ENCODE measurements at places on chromosomes 5 and 9.

GRCh38 chr5:124089578-124089977 lies 577.6 kb downstream of the CSNK1G3 start:
- no peak overlapping the region for H3K4me3 ChIP-seq
- no peak for DNase-seq
- H3K36me3 ChIP-seq, result no peaks in the 10 kb centered on the region
- H3K27ac ChIP-seq, result no peak overlapping the region
- no peaks in the 10 kb centered on the region for H3K4me1 ChIP-seq

- H3K27ac ChIP-seq, result no peak overlapping the region
- no peaks in the 10 kb centered on the region for H3K27me3 ChIP-seq
- H3K36me3 ChIP-seq, result no peaks in the 10 kb centered on the region
- no peaks in the 10 kb centered on the region for H3K4me1 ChIP-seq
These were observed 463.7 kb upstream of the CLINT1 start for GRCh38 chr5:158322620-158323019.

GRCh38 chr9:130570208-130570607 lies 9.2 kb upstream of the FUBP3 start:
- H3K27me3 ChIP-seq, result no peaks in the 10 kb centered on the region
- no peaks in the 10 kb centered on the region for H3K4me1 ChIP-seq
- DNase-seq, result no peak
- H3K4me3 ChIP-seq, result no peak overlapping the region
- no peak overlapping the region for H3K27ac ChIP-seq

DNA sequence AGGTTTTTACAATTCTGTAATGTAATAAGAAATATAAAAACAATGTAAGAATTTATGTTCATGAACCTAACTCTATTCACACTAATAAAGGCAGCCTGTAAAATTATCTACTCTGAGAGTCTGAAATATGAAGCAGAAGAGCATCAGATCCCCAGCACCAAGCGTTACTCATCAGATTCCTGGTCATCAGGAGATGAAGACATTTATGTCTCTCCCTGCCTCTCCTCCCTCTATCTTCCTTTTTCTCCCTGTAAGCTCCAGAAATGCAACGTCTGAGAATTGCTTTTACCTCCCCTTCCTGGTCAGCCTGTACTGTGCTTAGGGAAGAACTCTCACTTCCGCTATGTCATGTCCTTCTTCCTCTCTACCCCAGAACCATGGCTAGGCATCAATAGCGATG lies 114.4 kb upstream of the SLIT3 start:
- H3K4me3 ChIP-seq, result no peak overlapping the region
- no peaks in the 10 kb centered on the region for H3K36me3 ChIP-seq
- no peak for DNase-seq

Data from effector memory CD4-positive, alpha-beta T cell (primary cell).